Fibroblast of pulmonary artery (primary cell): ENCODE measurements at places on chromosomes 7 and 10.

DNA sequence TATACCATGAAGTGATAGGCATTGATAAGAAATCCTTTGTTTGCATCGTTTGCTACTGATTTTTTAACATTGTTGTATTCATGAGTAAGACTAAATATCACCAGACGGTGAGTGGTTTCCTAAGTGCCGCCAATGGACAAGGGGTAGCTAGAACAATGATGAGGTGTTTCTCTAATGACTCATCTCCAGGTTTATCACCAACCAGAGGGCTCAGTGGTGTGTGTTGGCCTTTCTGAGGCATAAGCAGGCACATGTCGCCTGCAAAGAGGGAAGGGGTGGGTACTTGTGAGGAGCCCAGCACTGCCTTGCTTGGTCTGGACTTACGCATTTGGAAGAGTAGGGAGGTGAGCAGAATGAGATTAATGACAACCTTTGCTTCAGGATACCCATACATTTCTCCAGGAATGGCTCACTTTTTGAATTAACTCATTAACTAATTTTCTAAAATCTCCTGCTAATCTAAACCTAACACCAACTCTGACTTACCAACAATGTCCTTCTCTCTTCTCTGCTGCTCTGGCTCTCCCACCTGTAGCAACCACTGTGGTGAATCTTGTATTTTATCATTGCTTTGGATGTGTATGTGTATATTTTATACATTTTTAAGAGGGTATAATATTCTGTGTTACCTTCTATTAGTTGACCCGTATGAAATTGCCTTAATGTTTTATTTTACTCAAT is 722.6 kb downstream of the GRID1 start:
- no peak for DNase-seq

GRCh38 chr7:12258074-12258473 is 47.0 kb downstream of the TMEM106B start:
- DNase-seq = no peak

DNA sequence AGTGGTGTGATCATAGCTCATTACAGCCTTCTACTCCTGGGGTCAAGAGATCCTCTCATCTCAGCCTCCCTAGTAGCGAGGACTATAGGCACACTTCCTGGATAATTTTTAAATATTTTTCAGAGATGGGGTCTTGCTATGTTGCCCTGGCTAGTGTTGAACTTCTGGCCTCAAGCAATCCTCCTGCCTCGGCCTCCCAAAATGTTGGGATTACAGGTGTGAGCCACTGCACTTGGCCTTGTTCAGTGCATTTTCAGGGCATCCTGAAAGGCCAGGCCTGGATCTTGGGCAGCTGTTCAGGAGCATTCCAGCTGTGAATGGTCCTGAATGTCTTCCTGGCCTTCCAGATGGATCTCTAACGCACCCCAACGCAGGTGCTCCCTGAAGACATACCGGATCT is 95.7 kb downstream of the PFKFB3 start:
- DNase-seq = no peak

- DNase-seq = no peak
Observed at GRCh38 chr7:81776948-81777630, 7.2 kb upstream of the HGF start.

- peak; percentile 17 for DNase-seq
Observed at GRCh38 chr7:55307123-55307916, 57.8 kb upstream of the LANCL2 start.

- DNase-seq = no peak
Observed at GRCh38 chr10:64690194-64690593, 1169.0 kb downstream of the REEP3 start.

DNA sequence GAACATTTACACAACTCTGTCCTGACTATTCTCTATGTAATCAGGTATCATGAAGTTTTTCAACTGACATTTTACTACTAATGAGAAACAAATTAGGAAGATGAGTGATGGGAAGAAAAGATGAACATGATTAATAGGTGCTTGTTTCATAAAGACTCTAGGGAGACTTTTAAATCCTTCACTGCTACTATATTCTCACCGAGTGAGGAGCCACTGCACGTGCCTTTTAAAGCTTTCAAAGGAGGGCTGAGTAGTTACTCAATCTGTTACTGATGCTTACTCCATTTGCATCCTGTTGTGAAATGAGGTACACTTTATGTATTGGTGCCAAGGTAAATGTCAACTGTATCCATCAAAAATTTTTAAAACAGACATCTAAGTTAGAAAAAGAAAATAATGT is 1.3 kb upstream of the COMMD3 start:
- DNase-seq = peak; percentile 42

DNA sequence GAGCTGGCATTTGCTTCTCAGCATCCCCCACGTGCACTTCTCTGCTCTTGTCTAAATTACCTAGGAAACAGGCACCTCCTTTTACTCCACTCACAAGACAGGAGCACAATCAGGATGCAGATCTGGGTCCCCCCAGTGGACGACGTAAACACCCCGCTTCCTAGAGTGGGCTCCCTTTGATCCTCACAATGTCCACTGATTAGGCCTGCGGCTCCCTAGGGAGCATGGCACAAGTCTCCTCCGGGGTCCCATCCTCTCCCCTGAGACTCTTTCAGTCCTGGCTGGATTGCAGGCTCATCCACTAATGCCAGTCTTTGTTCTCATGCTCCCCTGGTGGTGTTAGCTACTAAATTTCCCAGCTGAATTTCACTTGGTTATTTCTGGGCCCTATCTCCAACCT is 98.3 kb downstream of the GLI3 start:
- no peak for DNase-seq

- DNase-seq = peak; percentile 79
Observed at GRCh38 chr10:44576702-44577191, 191.8 kb upstream of the CXCL12 start.

GRCh38 chr10:113027230-113027573 is 77.2 kb downstream of the TCF7L2 start:
- DNase-seq = no peak

DNA sequence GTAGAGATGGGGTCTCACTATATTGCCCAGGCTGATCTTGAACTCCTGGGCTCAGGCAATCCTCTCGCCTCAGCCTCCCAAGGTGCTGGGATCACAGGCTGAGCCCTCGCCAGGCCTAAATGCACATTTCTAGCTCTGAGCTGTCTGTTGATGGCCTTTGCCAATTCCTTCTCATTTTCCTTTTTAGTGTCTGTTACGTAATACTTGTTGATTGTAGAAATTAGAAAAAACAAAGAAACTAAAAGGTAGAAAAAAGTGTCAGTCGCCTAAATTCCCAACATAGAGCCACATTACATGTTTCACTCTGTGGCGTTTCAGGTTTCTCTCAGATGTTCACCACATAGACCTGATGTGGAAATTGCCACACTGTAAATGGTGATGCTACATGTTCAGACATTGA is 44.0 kb upstream of the RASGEF1A start:
- DNase-seq = no peak

GRCh38 chr10:85400981-85401695 is 965.5 kb downstream of the GRID1 start:
- DNase-seq = no peak

- no peak for DNase-seq
Observed at GRCh38 chr10:132907821-132908620, 34.3 kb downstream of the CFAP46 start.

- DNase-seq = no peak
Observed at GRCh38 chr7:40978047-40978446, 724.8 kb downstream of the INHBA start.

DNA sequence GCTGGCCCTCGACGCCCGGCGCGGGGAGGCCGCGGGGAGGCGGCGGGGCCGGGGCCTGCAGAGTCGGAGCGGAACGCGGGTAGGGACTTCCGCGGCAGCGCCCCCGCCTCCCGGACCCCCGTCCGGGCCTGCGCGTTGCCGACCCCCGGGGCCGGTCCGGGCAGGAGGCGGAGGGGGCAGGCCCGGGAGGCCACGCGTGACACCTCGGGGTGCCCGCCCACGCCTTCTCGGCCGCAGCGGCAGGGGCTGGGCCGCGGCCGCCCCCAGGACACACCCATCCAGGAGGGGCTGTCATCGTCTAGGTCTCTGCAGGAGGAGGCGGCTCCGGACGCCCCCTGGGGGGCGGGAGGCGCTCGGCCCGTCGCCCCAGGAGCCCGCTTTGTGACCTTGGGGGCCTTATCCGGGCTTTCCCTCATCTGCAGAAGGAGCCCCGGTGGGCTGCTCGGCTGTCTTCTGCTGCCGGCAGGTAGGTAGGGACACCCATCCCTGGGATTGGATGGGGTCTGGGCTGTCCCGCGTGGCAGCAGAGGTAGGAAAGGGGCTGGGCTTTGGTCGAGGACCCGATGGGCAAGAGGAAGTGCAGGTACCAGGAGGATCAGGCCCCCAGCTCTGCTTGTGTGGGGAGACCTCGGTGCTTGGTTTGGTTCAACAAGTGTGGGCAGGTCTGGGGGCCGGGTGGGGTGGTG is 569 bp downstream of the ZNF316 start:
- peak; percentile 8 for DNase-seq

DNA sequence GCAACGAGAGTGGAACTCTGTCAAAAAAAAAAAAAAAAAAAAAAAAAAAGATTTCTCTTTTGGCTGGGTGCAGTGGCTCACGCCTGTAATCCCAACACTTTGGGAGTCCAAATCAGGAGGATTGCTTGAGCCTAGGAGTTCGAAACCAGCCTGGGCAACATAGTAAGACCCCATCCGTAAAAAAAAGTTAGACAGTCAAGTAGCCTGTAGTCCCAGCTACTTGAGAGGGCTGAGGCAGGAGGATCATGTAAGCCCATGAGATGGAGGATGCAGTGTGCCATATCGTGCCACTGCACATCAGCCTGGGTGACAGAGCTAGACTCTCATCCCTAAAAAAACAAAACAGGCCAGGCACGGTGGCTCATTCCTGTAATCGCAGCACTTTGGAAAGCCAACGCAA is 25.2 kb downstream of the PDLIM1 start:
- DNase-seq = no peak

DNA sequence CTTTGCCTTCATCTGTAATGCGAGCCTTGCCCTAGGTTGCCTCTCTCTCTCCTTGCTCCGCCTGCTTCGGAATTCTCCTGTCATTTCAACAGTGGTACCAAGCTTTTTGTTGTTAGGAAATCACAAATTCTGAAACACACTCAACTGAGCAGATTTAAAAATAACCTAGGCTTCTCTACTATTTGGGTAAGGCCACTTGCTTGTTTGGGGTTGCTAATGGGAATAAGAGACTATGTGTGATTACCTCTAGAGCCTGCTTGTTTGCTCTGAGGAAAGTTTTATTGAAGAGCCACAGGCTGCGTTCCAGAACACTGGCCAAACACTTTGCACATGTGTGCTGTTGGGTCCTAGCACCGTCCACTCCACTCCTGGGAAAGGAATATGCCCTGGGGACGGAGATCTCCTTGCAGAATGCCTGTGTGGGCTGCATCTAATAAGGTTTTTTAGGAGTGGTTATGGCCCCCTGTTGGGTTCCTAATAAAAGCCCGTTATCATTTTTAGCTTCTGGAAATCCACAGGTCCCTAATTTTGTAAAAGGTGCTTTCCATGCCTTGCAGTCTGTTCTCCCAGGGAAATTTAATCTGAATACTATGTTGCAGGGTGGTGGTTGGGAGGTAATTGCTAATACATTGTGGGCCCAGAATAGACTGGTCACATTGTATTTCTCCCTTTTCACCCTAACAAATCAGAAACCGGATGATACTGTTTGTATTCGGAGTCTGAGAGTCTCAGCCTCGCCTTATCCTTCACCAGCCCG is 68.7 kb upstream of the KLF6 start:
- DNase-seq = peak; percentile 24

DNA sequence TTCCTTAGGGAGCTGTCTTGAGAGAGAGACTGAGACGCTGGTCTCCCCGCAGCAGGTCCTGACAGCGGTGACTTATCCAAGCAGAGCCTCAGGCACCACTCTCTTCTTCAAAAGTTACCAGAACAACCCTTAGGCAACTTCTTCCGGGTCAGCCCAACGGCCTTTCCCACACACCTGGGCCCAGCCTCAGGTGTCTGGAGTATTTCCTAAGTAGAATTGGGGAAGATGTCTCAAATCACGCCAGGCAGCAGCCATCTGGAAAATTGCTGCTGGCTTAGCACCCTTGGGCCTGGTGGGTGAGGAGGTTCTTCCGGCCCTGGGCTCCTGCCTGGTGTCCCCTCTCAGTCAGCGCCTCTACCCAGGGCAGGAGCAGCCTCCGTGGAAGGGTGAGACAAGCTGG is 80.4 kb upstream of the ANLN start:
- no peak for DNase-seq

- no peak for DNase-seq
Observed at GRCh38 chr7:128869944-128870285, 7.3 kb downstream of the ATP6V1F start.

- no peak for DNase-seq
Observed at GRCh38 chr10:49516216-49516970, 22.5 kb downstream of the ERCC6 start.

- DNase-seq = no peak
Observed at GRCh38 chr10:56782503-56782902, 421.4 kb upstream of the ZWINT start.

GRCh38 chr7:105461518-105461917 is 60.6 kb downstream of the PUS7 start:
- DNase-seq = no peak

GRCh38 chr10:79113827-79114226 is 45.1 kb downstream of the ZMIZ1 start:
- DNase-seq = no peak

DNA sequence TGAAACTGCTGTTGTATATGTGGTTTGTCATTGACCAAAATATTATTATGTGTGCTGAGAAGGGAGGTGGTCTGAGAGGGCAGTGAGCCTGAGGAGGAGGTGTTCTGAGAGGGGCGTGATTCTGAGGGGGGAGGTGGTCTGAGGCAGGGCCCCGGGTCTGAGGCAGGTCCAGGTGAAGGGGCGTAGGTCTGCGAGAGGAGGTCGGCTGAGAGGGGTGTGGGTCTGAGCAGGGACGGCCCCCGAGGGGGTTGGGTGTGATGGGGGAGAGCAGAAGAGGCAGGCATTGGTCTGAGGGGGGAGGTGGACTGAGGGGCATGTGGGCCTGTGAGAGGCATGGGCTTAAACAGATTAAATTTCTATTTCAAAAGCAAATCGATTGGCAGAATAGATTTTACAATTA is 32.4 kb downstream of the AKR1C4 start:
- DNase-seq = no peak

DNA sequence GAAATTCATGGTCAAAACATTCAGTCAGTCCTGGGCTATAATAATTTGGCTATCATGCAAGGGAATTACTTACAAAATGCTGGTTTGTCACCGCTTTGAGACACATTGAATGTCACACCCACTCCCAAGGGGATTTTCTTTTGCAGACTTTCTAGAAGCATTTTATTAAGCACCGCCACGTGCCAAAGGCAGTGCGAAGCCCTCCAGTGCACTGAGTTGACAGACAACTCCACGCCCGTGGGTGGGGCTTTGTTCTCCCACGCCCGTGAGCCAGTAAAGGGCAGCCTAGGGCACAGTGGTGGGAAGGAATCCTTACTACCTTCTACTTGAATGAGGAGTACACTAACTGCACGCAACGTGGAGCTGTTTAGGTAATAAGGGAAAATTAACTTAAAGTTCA is 515.8 kb downstream of the KCNMA1 start:
- no peak for DNase-seq

GRCh38 chr10:50211670-50212069 is 39.6 kb downstream of the ASAH2 start:
- no peak for DNase-seq

- no peak for DNase-seq
Observed at GRCh38 chr7:92696584-92696983, 106.4 kb upstream of the FAM133B start.
